Activated gamma-delta T cell treated with Interleukin-2 at 50 U/mL for 16 hours (primary cell): ENCODE measurements at places on chromosomes 16 and 17.

- no peak for DNase-seq
These were observed 23.2 kb downstream of the PIEZO1 start for GRCh38 chr16:88761830-88762229.

DNA sequence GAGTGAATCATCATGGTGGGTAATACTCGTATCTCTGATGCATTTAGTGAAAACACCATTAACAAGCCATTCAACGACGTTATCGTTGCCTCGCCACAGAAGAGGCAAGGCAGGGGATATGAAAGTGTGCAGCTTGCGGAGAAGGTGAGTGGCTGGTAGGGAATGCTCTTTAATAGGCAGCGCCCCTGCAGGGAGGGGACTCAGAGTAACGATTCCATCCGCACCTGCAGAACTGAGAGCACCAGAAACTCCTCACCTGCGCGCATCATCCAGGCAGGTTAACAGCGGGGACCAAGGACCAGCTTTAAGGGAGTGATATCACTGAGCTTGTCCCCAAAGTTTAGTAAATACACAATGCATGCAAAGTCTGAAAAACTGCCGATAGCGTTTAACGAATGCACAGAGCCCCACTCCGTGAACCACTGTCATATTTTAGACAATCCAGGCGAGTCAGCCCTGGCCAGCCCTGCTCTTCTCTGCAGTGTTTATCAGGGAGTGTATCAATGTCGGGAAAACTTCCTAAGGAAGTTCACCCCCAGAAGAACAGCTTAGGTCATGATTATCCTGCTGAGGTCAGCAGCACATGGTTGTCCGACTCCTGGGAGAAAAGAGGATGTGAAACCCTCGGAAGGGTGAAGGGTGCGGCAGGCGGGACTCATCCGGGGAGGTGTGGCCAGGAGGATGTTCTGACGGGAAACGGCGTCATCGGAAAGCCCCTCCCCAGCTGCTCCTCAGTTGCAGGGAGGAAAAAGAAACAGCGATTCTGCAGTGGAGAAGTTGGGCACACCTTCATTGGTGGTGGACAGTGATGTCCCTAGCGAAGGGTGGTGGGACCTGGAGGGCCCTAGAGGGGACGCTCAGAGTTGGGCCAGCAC is 68.5 kb upstream of the DNAH17 start:
- no peak for DNase-seq

GRCh38 chr16:72561-73548 is at the start of gene RHBDF1:
Gene RHBDF1 (minus strand): TSS chr16:72631. CDS start chr16:65015, 7,616 bp downstream.
- no peak for DNase-seq

- DNase-seq: no peak
These were observed 19.8 kb upstream of the RPH3AL start for GRCh38 chr17:372157-373152.

DNA sequence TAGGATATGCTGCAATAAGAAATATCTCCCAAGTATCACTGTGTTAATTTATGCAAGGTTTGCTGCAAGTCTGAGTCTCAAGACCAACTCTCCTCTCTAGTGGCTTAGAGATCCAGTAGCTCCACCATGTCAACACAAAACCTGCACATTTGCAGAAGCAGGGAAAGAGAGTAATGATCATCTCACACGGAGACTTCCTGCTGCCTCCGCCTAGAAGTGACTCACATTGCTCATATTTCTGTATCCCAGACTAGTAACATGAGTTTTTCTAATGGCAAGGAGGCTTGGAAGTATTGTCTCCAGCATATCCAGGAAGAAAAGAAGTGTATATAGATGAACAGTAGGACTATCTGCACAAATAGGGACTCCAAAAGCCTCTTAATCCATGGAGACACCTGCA is 15.0 kb upstream of the IRX6 start:
- DNase-seq: no peak

DNA sequence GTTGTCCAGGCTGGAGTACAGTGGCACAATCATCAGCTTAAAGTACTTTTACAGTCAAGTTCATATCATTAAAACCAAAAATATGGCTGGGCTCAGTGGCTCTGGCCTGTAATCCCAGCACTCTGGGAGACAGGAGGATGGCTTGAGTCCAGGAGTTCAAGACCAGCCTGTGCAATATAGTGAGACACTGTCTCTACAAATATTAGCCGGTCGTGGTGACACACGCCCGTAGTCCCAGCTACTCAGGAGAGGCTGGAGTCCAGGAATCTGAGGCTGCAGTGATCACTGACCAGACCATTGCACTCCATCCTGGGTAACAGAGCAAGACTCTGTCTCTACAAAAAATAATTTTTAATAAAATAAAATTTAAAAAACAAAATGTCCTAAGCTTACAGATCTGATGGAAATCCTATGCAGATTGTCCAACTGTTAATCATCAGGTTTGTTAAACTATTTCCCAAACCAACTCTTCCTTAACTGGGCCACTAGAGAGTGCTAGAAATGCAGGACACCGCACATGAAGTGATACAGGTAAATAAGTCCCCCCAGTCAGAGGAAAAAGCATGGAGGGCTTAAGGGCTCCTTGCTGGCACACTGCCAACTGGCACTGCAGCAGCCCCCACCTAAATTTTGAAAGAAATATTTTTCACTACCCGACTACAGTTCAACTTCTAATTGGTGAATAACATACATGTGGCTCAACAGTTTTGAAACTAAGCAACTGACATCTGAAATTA is 2.8 kb downstream of the USP22 start:
- DNase-seq: no peak

GRCh38 chr17:66945147-66945835 is 19.2 kb upstream of the CACNG4 start:
- DNase-seq: no peak

DNA sequence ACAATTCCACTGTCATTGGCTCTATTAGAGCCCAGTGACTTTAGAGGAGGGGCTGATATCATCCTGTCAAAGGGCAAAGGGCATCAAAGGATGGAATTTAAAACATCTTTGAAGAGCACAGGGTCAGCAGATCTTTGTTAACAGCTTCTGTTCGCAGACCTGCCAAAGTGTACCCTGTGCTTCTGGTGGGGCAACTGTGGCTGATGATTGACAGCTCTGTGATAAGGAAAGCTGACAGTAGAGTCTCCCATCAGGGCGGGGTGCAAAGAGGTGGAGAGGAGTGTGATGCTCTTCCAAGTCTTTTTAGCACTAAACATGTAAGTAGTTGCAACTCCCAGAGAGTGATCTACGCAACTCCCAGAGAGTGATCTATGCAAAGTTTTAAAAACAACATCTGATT is 742.1 kb upstream of the SOX9 start:
- no peak for DNase-seq

DNA sequence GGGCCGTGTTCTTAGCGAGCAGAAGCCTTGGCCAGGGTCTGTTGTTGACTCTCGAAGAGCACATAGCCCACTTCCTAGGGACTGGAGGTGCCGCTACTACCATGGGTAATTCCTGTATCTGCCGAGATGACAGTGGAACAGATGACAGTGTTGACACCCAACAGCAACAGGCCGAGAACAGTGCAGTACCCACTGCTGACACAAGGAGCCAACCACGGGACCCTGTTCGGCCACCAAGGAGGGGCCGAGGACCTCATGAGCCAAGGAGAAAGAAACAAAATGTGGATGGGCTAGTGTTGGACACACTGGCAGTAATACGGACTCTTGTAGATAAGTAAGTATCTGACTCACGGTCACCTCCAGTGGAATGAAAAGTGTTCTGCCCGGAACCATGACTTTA is 18.5 kb downstream of the RSPRY1 start:
- DNase-seq: no peak

GRCh38 chr16:1487395-1488053 is 1.2 kb downstream of the PTX4 start:
- DNase-seq: no peak

DNA sequence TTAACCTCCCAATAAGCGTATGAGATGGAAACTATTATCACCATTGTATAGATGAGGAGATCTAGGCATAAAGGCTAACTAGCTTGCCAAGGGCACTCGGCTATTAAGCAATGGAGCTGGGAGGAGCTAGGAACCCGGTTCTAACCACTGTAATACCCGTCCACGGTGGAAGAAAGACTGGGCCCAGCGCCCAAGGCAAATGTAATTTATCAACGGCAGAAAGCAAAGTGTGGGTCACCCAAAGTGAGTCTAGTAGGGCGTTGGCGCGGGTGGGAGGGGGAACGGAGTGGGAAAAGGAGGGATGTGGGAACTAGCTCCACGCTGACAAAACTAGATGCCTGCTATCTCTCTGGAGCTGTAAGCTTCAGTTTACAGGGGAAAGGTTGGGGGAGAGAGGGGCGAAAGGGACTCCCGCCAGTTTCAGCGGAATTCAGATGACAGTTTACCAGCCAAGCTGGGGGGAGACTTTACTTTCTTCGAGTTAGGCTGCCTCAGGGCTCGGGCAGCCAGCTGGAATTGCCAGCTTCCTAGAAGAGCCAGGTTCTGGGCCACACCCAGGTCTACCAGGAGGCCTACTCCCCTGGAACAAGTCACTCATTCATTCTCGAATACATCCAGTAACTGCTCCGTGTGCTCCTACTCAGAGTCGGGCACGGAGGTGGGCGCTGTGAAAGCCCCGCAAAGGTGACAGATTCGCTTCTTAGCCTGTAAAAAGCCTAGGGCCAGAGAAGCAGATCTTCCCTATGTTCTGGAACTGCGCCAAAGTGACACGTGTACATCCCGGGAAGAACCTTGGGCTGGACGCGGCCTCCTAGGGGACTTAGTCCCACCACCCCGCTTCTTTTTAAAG is 837 bp downstream of the LRRC59 start:
- DNase-seq: no peak
